OCI-M1 (cell line): ENCODE measurements at places on chromosomes 1 and 21.

DNA sequence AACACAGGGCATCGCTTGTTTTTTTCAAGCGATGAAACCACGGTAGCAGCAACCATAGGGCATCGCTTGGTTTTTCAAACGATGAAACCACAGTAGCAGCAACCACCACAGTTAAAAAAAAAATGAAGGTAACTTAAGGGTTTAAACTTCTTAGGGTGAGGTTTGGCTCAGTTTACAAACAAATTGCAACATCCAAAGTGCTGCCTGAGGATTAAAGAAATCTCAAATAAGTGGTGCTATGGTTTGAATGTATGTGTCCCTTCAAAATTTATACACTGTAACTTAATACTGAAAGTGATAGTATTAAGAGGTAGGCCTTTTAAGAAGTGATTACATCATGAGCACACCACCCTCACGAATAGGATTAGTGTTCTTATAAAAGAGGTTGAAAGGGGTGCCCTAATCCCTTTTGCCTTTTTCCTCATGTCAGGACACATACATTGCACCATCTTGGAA is 6.4 kb upstream of the GBP5 start:
- no peak for DNase-seq

- no peak for DNase-seq
Observed at GRCh38 chr1:12338017-12338416, 108.2 kb downstream of the VPS13D start.

DNA sequence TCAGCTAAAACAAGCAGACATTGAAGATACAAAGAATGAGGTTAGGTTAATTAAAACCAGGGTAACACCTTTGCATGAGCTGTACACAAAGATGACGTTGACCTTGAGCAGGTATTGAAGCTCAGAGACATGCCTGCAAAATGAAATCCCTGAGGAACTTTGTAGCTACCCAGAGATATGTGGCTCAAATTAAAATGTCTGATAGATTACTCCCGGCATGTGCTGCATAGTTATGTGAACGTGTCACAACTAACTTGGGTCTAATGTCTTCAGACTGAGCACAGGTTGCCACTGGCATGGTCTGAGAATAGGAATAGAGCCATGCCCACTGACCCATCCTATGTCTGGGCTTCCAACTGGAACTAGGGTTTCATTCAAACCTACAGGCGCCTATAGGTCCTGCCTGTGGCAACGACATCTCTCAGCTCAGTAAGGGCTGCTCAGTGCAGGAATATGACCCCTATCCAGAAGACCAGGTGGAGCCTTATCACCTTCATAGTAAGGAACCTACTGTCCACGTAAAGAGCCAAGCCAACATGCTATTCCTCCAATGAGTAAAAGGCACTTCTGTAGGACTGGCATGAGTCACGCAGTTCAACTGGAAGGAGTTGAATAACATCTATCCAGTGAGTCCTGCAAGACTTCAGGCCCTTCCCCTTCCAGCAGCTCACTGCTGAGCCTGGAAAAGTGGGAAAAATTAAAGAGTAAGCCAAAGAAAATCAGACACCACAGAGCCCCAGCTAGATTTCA is 60.7 kb downstream of the PRKAB2 start:
- DNase-seq = no peak

GRCh38 chr1:3898994-3899753 is 898 bp downstream of the C1orf174 start:
- DNase-seq = no peak

GRCh38 chr1:230392920-230393521 is 33.1 kb downstream of the PGBD5 start:
- no peak for DNase-seq

GRCh38 chr1:51897699-51898031 is 19.1 kb upstream of the NRDC start:
- DNase-seq = no peak

- no peak for DNase-seq
Observed at GRCh38 chr1:58670181-58670580, 29.7 kb downstream of the MYSM1 start.

DNA sequence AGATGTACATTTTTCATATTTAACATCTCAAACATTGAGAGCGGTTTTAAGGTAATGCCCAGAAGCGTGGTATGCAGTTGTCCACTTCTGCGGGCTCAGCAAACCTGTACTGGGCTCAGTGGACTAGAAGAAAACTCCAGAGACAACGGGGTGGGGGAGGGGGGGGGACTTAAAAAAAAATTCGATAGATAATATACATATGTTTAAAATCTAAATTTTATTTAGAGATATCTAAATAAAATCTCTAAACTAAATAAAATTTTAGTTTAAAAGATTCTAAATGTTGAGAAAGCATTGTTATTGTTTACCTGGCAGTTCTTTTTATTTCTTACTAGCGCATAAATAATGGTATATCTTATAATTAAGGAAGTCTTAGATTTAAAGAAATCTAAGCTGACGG is 1.1 kb upstream of the IL12RB2 start:
- no peak for DNase-seq

GRCh38 chr1:99540744-99541143 is 105.2 kb upstream of the PALMD start:
- no peak for DNase-seq

DNA sequence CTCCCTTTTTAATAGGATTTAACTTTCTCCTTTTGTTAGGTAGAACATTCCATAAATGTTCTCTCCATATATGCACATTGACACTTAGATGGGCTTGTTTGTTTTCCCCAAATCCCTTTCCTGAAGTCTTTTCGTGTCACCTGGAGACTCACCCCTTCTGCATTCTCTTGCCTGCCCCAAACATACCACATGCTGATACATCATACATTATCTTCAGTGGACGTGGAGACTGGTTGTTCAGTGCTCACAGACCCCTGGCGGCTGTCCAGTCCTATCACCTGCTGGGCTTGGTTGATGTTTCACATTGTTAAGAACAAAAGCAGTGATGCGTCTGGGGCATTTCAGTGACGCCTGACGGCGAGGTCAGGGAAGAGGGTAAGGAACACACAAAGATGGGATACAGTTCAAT is 22.2 kb downstream of the FMOD start:
- DNase-seq = peak; percentile 25

DNA sequence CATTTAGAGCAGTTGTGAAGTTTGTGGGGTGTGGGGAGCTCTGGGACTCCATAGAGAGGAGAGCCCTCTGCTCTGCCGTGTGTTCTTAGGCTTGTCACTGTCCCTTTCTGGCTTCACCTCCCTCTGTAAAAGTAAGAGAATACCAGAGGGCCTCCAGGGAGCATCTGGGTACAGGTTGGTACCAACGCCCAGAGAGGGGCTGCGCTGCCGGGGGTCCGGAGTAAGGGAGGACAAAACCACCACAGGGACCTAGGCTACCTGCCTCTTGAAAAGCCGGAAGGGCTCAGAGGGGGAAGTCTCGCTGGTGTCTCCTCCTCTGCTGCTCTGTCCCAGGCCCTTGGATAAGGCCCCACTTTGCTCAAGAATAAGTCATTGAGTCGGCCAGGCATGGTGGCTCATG is 3.1 kb upstream of the TINAGL1 start:
- DNase-seq = no peak

- no peak for DNase-seq
Observed at GRCh38 chr1:19186001-19186400, 24.1 kb downstream of the UBR4 start.

DNA sequence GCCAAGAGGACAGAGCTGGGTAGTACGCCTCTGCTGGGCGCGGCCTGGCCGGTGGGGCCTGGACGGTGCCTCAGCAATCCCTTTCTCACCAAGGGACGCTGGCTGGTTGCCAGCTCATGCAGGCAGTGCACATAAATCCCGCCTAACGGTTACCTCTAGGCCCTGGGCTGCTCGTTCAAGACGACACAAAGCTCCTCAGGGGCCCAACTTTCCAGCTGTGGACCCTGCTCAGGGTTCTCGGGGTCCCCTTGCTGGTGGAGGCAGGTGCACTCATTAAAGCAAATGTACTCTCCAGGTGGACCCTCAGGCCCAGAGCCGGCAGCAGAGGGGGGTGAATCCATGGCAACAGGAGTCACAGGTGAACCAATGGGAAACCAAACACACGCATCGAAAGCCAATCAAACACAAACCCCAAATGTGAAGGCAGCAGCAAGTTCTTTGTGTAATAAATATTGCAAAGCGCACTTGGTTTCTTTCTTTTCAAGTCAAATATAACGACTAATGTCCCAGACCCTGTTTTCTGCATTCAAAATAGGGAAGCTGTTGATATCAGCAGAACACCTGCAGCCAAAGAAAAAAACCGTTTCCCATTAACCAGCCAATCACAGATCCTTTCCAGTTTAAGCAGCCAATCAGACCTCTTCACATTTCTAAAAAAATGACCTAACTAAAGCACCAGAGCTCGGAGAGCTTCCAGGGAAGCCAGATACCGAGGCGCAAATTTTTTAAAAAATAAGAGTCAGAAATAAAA is 26.1 kb upstream of the CLSTN1 start:
- DNase-seq = peak; percentile 87

DNA sequence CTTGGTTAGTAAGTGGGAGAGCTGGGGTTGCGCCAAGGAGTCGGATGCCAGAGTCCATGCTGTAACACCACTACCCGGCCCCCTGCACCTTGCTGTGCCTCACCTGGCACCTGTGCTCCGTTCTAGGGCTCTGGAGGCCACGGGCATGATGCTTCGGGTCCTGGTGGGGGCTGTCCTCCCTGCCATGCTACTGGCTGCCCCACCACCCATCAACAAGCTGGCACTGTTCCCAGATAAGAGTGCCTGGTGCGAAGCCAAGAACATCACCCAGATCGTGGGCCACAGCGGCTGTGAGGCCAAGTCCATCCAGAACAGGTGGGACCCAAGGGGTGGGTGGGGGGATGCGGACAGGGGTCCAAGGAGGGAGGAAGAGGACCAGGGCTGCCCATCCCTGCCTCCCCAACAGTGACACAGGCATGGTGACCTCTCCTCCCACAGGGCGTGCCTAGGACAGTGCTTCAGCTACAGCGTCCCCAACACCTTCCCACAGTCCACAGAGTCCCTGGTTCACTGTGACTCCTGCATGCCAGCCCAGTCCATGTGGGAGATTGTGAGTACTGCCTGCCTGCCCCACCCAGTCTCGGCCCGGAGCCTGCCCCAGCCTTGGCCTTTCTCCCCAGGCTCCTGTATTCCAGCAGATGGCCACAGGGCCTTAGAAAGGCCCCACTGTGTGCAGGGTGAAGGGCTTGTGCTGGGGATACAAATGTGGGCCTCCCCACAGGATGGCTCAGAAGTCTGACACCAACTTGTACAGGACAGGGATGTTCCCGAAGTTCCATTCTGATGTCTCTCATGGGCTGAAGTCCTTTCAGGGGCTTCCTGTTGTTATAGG is 9.6 kb upstream of the HTR6 start:
- no peak for DNase-seq

- peak; percentile 76 for DNase-seq
Observed at GRCh38 chr1:38489844-38490270, 369.7 kb downstream of the RRAGC start.

GRCh38 chr1:21963477-21964217 is 13.2 kb upstream of the CELA3B start:
- peak; percentile 89 for DNase-seq

- no peak for DNase-seq
Observed at GRCh38 chr21:34988139-34988538, 61.0 kb downstream of the RUNX1 start.
